Activated T-cell treated with anti-CD3 and anti-CD28 coated beads, Interleukin-2, amount 50 U/mL, for 48 hours (primary cell): ENCODE measurements at places on chromosomes 1 and 21.

DNA sequence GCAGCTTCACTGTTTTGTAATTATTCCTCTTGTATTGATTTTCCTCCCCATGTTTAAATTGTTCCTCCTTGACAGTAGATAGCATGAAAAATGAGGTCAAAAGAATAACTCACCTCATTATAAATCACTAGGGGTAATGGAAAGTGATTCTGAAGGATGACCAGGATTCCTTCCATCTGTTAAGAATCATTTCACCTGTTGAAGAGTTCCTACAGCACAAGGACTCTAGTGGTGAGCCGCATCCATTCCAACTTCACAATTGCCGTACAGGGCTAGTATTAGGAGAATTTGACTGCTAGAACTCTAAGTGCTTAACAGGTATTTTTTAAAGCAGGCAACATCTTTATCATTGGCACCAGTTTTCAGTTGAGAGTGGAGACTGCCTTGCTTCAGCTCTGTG, 13.7 kb downstream of the PPP1R12B start:
- DNase-seq = no peak

DNA sequence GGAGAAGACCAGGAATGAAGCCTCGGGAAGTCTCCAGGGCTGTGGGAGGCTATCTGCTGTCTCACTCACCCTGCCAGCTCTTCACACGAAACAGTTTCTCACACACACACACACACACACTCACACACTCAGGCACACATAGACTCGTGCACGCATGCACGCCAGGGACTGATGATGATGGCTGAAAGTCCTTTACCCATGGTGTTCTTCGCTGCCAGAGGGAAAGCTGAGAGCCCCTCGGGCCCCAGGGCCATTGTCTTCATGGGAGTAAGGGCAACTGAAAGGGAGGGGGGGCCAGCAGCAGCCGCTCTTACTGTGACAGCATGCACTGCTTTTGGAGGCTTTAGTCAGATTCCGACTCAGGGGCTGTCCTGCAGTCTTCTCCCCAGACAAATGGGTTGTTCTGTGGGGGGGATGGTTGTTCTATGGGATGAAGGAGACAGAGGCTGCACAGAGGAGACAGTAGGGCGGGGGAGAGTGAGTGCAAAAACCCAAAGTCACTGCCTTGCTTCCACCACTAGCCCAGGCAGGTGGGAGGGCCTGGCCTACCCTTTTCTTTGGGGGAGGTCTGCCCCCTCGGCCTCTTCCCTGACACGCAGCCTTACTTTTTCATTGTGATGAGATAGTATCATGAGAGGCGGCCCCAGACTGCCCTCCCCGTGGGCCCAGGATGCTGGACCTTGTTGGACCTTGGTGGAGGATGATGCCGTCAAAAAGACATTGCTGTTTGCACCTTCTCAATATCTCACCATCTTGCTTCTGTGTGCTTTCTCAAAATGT, 29.0 kb downstream of the STUM start:
- no peak for DNase-seq

- no peak for DNase-seq
Observed at GRCh38 chr1:27690183-27690582, 18.2 kb upstream of the IFI6 start.

DNA sequence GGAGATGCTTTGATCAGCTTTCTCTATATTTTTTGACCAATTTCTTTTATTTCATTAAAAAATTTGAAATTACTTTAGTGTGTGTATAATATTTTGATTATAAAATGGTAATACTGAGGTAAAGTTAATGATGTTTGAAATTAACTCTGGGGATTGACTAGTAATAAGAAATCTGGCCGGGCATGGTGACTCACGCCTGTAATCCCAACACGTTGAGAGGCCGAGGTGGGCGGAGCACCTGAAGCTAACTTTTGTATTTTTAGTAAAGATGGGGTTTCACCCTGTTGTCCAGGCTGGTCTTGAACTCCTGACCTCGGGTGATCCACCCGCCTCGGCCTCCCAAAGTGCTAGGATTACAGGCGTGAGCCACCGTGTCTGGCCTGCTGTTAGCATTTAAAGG, 17.5 kb downstream of the SCP2 start:
- DNase-seq = no peak

DNA sequence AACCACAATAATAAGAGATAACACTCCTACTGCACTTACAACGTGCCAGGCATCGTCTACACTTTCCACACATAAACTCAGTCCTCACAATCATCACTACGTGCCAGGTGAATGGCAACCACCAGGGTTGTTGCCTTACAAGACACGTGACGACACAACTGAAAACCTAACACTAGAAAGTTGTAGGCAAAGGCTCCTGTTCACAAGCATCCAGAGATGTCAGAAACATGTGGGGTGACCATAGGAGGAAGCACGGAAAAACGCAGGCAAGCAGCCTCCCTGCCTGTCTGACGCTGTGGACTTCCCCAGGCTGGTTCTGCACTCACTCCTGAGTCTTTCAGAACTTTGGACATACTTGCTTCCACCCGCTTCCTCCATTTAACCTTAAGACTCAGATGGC, 7.0 kb downstream of the CAPZB start:
- DNase-seq = no peak
